Glomerular endothelial cell (primary cell): ENCODE measurements at places on chromosomes 4 and X.

GRCh38 chrX:129953334-129953648, 29.1 kb upstream of the BCORL1 start:
- DNase-seq: no peak

GRCh38 chr4:174663216-174663615, 140.9 kb upstream of the HPGD start:
- DNase-seq: no peak

- DNase-seq: no peak
Observed at GRCh38 chr4:104593019-104593418, 98.3 kb upstream of the CXXC4 start.

DNA sequence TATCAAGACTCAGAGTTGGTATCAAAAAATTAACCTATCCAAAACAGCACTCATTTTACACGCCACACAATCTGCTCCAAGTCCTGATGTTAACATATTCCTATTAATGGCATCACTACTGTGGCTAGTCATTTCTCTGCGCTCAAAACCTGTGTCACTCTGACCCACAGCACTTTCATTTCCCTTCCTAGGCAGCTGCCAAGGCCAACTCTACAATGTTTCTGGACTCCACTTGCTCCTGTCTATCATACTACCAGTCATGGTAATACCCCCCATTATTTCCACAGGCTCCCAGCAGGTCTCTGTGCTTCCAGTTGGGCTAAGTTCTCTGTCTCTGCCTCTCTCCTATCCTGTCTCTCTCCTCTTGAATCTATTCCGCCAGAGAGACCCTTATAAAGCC, 323.6 kb downstream of the NR3C2 start:
- DNase-seq: no peak

DNA sequence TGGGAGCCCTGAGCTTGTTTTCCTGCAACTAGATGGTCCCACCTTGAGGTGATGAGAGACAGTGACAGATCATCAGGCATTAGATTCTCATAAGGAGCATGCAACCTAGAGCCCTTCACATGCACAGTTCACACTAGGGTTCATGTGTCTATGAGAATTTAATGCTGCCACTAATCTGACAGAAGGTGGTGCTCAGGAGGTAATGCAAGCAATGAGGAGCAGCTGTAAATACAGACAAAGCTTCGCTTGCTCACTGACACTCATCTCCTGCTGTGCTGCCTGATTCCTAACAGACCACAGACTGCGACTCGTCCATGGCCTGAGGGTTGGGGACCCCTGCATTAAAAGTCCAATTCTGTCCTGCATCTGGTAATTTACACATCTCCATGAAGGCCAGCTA, 141.6 kb downstream of the KCNIP4 start:
- no peak for DNase-seq

- no peak for DNase-seq
Observed at GRCh38 chrX:5306654-5307121, 922.0 kb downstream of the NLGN4X start.

DNA sequence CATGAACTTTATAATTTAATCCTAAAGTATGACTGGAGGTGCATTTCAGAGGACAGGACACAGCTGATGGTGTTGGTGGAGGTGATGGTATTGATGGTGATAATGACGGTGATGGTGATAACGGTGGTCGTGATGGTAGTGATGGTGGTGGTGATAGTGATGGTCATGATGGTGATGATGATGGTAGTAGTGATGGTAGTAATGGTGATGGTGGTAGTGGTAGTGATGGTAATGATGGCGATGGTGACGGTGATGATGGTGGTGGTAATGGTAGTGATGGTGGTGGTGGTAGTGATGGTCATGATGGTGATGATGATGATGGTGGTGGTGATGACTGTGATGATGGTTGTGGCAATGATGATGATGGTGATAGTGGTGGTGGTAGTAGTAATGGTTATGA, 40.4 kb downstream of the SLC2A9 start:
- no peak for DNase-seq

DNA sequence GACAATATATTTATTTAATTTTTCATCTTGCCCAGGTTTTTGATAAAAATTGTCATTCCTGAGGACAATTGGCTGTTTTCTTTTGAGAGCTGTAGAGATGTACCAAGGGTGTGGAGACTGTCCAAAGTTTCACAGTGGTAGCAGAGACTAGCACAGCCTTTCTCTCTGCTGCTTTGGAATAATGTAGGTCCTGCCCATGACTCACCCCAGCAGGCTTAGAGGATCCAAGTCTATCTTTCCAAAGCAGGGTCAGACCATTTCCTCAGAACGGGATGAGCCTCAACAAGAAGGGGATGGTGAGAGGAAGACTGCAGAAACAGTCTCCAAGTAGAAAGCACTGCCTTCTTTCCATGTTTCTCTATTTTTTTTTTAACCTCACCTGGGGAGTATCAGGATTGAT, 131.5 kb upstream of the RPL34 start:
- no peak for DNase-seq

- DNase-seq: no peak
Observed at GRCh38 chr4:188728359-188728758, 589.1 kb downstream of the TRIML1 start.

- DNase-seq: no peak
Observed at GRCh38 chr4:119209077-119209476, 3.4 kb upstream of the USP53 start.

DNA sequence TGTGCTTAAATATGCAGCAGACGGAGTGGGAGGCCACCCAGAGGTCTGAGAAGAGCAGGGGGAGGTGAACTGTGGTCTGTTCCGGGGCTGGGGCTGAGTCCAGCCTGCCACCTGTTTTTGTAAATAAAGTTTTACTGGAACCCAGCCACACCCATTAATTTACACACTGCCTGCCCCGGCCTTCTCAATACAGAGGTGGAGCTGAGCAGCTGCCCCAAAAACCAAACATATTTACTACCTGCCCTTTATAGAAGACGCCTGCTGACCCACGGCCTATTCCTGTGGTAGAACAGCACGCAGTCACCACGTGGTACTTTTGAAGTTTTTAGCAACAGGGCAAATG, 45.9 kb downstream of the FGFRL1 start:
- no peak for DNase-seq

DNA sequence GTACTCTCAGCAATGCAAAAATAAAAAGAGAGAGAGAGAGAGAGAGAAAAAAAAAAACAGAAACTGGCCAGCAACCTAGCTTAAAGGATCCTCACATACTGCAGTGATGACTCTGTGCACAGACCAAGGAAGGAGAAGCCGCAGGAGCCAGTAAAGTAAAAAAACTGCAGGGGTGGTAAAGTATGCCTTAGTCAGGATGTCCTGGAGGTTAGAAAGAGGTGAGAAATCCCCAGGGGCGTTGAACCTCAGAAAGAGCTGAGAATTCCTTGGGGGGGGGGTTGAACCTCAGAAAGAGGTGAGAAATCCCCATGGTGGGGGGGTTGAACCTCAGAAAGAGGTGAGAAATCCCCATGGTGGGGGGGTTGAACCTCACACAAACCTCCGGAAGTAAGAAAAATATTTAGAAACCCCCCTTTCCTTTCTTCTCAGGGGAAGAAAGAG, 48.0 kb downstream of the MAGEA9 start:
- DNase-seq: no peak

- DNase-seq: no peak
Observed at GRCh38 chr4:98517218-98518021, 141.0 kb downstream of the TSPAN5 start.

DNA sequence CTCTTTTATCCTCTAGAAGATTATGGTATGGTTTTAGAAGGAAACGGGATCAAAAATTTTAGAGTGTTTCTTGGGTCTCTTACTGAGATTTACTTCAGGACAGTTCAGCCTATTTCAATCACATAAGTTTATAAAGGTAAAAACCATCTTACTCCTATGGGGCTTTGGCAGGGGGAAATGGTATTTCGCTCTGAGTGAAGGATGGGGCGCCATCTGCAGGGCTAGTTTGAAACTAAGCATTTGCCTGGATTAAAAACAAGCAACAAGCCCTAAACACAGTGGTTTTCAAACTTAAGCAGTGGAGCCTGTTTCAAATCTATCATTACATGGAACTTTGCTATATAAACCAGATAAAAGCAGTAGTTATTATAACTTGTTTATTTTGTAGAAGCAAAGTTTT, 361.5 kb upstream of the FMR1 start:
- no peak for DNase-seq

- no peak for DNase-seq
Observed at GRCh38 chr4:54513204-54513603, 144.6 kb upstream of the KIT start.

DNA sequence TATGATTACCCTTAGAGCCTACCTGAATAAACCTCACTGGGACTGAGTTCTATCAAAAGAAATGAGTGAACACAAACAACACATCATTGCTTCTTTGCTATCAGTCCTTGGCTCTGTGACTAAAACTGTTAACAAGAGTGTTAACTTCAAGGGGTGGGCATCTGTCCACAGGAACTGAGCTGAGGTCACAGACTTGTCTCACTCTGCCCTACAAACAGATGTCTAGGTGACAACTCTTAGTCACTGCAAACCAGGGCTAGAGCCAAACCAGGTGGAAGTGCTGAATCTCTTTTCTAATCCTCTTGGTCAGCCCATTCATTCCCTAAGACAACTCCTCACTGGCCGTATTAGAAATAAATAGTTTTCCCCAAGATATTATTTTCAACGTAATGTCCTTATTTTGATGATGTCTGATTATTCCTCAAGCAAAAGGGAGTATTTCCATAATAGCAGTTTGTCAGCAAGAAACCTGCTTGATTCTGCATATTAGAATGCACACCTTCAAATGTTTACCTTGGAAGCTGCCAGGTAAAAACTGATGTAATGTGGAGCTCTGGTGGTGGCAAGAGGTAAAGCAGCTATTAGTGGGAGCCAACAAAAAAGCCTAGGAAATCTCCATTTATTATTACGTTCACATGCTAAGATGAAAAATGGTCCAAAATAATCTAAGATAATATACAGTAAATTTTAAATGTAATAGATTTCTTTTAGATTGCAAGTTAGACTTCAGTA, 4.0 kb downstream of the COL25A1 start:
- no peak for DNase-seq

GRCh38 chrX:97740044-97740443, 856.3 kb downstream of the RPA4 start:
- DNase-seq: no peak

- no peak for DNase-seq
Observed at GRCh38 chrX:132015875-132016274, 7.2 kb upstream of the STK26 start.

GRCh38 chrX:68915778-68916177, 87.0 kb downstream of the EFNB1 start:
- no peak for DNase-seq

GRCh38 chr4:82382751-82383150, 9.0 kb upstream of the HNRNPD start:
- DNase-seq: no peak

GRCh38 chr4:107299646-107300045, 263.5 kb upstream of the DKK2 start:
- no peak for DNase-seq

- DNase-seq: no peak
Observed at GRCh38 chr4:77432717-77433417, 172.8 kb upstream of the CXCL13 start.

- no peak for DNase-seq
Observed at GRCh38 chr4:164261831-164262230, 492.1 kb upstream of the SMIM31 start.

DNA sequence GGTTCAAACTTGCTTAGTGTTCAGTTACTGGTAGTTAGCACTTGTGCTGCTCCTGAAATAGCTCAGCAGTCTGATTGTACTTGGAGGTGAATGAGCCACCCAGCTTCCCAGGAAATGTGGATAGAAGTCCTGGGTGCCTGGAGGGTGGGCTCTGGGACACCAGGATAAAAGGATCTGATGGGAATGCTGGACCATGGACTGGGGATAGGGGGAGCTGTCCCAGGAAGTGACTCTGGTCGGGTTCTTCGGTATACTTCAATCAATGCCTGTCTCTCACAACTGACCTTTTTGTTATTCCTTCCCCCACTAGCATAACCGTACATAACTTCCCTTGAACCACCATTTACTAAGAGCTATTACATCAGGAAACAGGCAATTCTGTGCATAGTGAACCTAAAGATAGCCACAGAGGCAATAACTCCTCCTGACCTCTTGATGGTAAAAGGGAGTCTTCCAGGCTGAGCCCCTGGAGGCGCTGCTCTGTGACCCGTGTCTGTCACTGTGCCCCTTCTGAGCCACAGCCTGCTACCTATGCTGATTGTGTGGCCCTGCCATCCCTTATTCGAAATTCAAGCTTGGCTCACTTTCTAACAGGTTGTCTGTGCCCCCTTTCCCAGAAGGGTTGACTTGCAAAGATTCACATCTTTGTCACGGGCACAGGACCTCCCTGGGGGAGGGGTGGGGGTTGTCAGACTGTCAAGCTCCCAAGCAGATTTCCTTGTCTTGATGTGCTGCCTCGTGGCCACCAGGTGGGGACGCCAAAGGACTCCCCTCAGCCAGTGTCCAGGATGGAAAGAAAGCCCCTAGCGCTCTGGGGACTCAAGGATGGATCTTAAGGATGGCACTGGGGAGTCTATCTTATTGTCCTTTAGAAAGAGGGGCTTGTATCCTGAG, 24.5 kb upstream of the WDR1 start:
- no peak for DNase-seq

GRCh38 chr4:18635531-18635930, 614.0 kb upstream of the LCORL start:
- DNase-seq: no peak

DNA sequence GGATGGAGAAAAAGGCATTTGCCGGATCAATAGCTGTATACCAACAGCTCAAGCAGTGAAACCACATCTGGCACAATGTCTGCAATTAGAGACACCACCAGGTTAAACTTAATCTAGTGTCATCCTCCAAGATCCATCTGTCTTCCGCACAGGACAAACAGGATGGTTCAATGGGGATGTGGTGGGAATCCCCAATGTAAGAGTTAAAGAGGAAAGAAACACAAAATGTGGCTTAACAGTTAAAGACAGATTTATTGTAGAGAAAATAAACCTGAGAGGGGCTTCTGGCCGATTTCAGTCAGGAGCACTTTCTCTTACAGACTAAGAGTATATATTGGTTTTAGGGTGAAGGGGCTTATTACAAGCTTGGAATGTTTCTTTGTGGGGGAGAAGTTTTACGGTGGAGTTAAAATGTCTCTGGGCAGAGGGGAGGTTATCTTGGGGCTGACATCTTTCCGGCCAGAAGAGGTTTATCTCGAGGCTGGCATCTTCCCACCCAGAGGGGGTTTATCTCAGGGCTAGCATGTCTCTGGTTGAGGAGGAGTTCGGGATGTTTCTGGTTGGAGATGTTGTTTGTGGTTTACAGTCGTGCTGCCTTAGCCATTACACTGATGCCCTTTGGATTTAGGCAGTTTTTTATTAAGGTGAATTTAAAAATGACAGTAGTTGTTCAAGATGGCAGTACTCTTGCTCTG, 61.7 kb downstream of the KANTR start:
- no peak for DNase-seq

DNA sequence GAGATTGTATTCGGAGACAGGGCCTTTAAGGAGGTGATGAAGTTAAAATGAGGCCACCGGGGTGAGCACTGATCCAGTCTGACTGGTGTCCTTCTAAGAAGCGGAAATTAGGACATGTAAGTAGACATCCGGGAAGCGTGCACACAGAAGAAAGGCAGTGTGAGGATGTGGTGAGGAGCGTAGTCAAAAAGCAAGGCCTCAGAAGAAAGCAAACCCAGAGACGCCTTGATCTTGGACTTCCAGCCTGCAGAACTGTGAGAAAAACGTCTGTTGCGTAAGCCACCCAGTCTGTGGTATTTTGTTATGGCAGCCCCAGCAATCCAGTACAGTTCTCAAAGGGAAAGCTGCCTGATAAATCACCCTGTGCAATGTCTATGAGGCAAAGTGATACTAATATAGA, 153.5 kb downstream of the KCNIP4 start:
- no peak for DNase-seq
